Esophagus squamous epithelium (tissue), 5 donors: ENCODE measurements at places on chromosomes 2 and 18.

DNA sequence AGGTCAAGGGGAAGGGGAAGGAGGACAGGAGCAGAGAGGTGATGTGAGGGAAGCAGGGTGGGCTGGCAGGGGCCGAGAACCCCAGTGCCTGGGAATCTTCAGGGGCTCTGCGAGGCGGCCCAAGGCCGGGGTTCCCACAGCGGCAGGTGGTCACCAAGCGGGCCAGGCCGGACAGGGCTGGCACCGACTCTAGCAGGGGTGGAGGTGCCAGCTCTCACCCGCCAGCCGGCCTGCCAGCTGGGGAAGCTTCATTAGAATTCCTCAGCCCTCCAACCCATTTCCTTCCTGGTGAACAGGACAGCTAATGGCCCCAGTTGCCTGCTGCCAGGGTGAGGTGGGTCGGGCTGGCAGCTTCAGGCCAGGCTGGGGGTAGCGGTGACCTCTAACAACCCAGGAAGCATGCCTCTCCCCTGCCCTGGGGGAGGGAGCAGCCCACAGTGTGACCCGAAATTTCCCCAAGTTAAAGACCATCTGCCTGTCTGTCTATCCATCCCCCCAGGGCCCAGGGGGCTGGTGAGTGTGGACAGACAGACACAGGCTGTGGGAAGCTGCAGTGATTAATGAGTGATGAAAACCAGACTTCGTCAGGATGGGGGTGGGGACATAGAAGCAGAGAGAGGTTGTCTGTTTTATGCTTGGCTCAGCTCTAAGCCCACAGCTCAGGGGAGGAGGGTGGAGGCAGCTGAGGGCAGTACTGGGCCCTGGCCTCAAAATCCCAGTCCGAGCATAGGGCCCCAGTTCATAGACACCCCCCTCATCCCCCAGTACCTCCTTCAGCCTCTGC, 144.1 kb downstream of the ZFP36L2 start:
- H3K36me3 ChIP-seq, result no peaks in the 10 kb centered on the region
- no peak overlapping the region for H3K4me3 ChIP-seq
- H3K4me1 ChIP-seq, result peaks cover 74% of the 10 kb centered on the region
- no peak for DNase-seq
- H3K27me3 ChIP-seq, result no peaks in the 10 kb centered on the region

GRCh38 chr2:94996305-94997100, 29.0 kb upstream of the MAL start:
- DNase-seq, result no peak
- H3K4me1 ChIP-seq, result no peaks in the 10 kb centered on the region
- no peak overlapping the region for H3K4me3 ChIP-seq
- no peak overlapping the region for H3K27ac ChIP-seq
- no peaks in the 10 kb centered on the region for H3K36me3 ChIP-seq

- no peak overlapping the region for H3K4me3 ChIP-seq
- DNase-seq, result no peak
- H3K36me3 ChIP-seq, result no peaks in the 10 kb centered on the region
- H3K4me1 ChIP-seq, result peaks cover 15% of the 10 kb centered on the region
Measured at GRCh38 chr2:28543316-28544035, 47.6 kb downstream of the PLB1 start.

DNA sequence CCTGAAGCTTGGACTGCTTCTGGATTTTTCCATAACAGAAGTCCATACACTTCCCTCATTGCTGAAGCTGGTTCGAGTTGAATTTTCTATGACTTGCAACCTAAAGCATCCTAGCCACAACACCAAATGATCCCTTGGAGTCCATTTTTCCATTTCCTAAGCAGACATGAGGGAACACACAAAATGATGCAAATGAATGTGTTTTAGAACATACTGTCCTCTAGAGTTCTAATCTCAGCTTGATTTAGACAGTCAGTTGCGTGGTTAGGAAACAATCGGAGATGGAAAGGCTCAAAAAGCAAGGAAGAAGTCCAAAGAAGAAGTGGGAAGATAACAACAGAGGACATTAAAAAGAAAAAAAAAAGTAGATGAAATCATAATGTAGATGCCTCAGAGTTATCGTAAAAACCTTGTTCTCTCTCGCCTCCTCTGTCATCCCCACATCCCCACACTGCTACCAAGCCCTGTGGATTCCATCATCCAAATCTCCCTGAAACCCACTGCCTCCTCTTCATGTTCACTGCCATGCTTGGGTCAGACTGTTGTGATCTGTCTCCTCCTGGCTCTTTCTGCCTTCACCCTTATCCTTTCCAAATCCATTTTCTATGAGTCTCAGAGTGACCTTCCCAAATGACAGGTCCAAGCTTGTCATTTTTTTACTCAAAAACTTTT, 58.4 kb downstream of the TMEM247 start:
- no peak for DNase-seq
- H3K4me3 ChIP-seq, result no peak overlapping the region
- H3K27me3 ChIP-seq, result no peaks in the 10 kb centered on the region
- H3K36me3 ChIP-seq, result peaks cover 8% of the 10 kb centered on the region

DNA sequence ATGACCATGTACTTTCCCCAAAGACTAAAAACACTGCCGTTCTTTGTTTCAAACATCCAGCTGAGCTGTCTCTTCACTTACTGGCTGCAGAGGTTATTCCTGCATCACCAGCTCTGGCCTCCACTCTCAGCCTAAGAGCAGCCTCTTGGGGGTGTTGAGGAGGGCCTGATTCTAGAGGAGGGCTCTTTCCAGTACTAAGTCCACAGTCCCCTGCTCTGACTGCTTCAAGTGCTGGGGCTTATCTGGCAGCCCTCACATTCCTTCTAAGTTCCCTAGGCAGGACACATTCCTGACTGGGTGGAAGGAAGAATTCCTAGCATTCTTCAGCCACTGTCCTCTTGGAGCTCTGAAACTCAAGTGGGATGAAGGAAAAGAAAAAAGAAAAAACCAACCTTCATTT, 32.9 kb upstream of the EHBP1 start:
- DNase-seq, result no peak
- H3K4me3 ChIP-seq, result no peak overlapping the region
- H3K4me1 ChIP-seq, result no peaks in the 10 kb centered on the region
- H3K27ac ChIP-seq, result no peak overlapping the region
